ENCODE measurements at places on chromosomes 12 and 14.

DNA sequence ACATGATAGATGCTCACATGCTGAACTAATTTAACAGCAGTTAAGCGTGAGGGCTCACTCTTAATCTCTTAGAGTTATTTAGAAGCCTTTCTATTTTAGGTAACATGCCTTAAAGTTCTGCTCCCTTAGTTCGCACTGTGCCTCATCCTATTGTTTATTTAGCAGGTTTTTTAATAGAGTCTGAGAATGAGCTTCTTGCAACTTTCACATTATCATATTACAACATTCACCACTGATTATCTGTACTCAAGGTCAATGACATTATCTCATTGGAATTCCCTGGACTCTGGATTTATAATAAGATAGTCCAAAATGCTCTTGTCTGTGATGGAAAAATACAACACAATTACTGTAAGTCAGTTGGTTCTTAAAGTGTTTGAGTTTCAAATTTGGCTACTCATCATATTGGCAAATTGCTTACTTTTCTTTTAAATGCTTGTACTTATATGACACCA is 183.6 kb upstream of the SLC38A2 start:
- DNase-seq = no peak

- DNase-seq = no peak
Observed at GRCh38 chr12:71392521-71393145, 47.0 kb upstream of the LGR5 start.

DNA sequence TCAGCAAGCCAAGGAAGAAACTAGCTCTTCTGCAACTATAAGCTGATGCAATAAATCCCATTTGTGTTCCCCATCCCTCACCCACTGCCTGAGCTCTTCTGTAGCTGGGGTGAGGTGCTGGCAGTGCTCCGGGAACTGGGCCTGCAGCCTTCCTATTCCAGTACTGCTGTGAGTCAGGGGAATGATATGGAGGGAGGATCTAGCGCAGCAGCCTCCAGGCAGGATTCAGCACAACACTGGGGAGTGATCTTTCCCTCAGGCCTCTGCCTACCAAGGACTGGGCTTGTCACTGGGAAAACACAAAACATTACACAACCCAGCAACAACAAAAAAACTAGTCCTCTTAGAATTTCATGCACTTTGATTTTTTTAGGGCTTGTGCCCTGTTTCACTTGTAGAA is 58.7 kb downstream of the ST8SIA1 start:
- no peak for DNase-seq

DNA sequence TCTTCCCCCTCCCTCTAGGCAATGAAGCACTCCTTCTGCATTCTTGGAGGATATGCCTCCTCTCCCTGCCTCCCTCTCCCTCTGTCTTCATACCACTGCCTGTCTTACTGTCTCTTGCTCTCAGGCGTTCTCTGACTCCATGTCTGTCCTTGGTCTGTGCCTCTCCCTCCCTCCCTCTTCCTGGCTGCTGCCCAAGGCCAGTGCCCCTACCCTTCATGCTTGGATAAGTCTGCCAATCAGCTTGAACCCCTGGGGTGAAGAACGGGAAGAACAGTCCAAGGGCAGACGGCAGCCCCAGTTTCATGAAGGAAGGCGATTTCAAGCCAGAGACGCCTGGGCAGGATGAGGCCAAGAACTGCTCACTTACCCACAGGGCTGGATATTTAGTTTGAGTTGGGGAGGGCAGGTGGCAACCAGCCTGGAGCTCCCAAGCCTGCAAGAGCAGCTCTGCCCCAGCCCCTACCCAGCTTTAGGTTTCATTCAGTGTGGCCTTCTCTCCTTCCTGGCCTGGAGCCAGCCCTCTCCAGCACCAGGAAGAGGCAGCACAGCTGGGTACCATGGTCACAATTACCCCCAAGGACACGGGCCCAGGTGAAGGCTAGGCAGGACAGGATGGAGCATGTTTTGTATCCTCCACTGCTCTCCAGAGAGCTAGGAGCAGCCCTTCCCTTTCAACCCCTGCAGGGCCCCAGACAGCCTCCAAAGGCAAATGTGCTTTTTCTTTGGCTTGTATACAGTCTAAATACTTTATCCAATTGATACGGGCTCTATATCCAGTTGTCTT is 35.8 kb upstream of the LTBP2 start:
- DNase-seq = no peak

- no peak for DNase-seq
Observed at GRCh38 chr14:69913686-69914085, 34.5 kb downstream of the SMOC1 start.

GRCh38 chr12:6084261-6084968 is 40.1 kb downstream of the VWF start:
- DNase-seq = no peak

DNA sequence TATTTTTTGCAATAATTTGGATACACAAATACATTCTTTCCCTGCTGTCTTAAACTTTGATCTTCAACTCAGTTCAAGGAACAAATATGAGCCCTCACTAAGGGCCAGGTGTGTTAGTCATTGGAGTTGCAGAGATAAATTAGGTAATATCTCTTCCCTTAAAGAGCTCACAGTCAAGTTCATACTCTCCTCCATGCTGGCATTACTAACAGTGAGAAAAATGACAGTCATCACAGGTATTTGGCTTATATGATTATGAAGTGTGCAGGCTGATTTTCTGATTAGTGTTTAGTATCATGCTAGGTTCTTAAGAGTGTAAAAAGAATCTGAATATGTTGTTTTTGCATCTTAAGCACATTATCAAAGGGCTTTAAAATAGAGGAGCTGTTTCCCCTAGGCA is 594.7 kb downstream of the CCER1 start:
- DNase-seq = no peak

GRCh38 chr14:38174711-38175110 is 33.0 kb upstream of the SSTR1 start:
- no peak for DNase-seq

DNA sequence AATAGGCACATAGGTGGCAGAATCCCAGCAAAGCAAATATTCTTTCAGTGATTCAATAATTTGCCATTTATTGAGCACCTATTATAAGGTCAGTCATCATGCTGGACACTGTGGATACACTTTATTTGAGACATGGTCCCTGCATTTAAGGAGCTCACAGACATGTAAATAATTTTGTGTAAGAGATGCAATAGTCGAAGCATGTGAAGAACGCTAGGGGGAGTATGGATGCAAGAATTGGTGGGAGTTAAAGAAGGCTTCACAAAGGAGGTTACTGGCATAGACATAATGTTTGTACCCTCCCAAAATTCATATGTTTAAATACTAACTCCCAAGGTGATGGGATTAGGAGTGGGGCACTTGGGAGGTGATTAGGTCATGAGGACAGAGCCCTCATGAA is 260.6 kb upstream of the GARIN6 start:
- no peak for DNase-seq

DNA sequence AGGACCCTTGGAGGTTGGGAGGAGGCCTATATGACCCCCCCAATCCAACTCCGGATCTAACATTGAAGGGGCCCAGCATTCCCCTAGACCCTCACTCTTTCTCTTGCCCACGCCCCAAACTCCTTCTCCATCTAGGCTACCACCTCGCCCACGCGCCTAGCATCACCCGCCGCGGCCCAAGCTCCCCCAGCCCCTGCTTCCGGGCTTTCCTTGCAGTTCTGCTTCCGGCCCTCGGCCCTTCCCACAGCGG is 445 bp downstream of the CERS5 start:
- DNase-seq = peak; percentile 24

GRCh38 chr14:100128688-100129087 is 30.8 kb downstream of the DEGS2 start:
- no peak for DNase-seq

DNA sequence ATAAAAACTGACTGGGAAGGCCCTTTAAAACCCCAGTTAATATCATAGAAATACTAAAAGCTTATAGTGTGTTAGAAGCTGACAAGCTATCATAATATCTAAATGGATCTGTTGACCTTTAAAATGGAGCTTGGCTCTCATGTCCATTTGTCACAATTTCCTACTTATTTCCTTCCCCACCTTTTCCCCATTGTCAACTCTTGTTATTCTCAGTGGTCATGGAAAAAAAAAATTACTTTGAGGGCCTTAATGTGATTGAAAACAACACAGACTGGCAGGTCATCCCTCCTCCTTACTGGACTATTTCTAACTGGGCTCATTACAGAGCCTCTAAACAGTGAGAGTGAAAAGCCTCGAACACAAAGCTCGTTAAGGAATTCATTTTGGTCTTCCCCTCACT is 13.7 kb upstream of the WNK1 start:
- no peak for DNase-seq

- no peak for DNase-seq
Observed at GRCh38 chr14:55867719-55868118, 250.5 kb upstream of the PELI2 start.

- DNase-seq = no peak
Observed at GRCh38 chr12:13149411-13149810, 45.9 kb upstream of the GSG1 start.

- DNase-seq = no peak
Observed at GRCh38 chr14:64516969-64517368, 12.4 kb downstream of the ZBTB1 start.

DNA sequence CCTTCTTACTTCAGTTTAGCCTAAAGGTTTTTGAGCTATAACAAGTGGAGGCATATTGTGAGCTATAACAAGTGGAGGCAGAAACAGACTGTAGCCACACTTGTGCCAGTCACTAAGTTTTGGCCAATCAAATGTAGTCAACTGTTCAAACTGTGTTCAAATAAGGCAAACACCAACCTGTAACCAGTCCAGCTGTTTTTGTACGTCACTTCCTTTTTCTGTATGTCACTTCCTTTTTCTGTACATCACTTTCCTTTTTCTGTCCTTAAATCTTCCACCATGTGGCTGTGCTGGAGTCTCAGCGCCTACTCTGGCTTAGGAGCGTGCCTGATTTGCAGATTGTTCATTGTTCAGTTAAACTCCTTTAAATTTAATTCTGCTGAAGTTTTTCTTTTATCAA is 79.7 kb downstream of the FUT8 start:
- DNase-seq = no peak

GRCh38 chr14:94382716-94383596 is 5.4 kb downstream of the SERPINA1 start:
- no peak for DNase-seq

- DNase-seq = no peak
Observed at GRCh38 chr12:47509398-47509851, 196.4 kb downstream of the RPAP3 start.

DNA sequence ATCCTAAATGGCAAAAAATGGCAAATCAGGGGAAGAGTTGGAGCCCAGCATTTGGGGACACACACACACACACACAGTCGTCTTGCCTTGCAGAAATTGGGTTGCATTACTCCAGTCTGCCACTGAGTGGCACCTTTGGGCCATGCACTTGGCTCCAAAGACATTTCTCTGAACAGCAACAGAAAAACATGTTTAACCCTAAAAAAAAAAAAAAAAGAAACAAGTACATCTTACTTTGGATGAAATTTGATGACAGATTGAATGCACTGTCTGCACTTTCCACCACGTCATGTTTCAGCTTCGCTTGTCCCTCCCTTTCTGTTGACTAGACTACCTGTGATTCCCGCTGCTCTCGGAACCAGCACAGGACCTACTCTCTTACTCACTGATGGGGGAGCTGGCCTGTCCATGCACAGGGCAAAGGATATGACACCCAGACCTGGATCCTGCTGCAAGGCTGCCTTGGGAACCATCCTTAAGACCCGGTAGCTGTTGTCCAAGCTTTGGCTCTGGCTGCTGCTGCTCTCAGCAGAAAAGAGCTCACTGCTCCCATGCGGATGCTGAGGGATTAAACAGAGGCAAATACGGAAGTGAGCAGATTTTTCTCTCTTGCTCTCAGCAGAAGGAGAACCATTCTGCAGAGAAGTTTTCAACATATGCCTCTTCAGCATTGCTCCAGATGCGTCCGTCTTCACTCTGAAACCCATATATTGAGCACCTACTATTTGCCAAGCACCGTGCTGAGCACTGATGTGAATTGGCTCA is 376.8 kb downstream of the DPF3 start:
- DNase-seq = peak; percentile 25

DNA sequence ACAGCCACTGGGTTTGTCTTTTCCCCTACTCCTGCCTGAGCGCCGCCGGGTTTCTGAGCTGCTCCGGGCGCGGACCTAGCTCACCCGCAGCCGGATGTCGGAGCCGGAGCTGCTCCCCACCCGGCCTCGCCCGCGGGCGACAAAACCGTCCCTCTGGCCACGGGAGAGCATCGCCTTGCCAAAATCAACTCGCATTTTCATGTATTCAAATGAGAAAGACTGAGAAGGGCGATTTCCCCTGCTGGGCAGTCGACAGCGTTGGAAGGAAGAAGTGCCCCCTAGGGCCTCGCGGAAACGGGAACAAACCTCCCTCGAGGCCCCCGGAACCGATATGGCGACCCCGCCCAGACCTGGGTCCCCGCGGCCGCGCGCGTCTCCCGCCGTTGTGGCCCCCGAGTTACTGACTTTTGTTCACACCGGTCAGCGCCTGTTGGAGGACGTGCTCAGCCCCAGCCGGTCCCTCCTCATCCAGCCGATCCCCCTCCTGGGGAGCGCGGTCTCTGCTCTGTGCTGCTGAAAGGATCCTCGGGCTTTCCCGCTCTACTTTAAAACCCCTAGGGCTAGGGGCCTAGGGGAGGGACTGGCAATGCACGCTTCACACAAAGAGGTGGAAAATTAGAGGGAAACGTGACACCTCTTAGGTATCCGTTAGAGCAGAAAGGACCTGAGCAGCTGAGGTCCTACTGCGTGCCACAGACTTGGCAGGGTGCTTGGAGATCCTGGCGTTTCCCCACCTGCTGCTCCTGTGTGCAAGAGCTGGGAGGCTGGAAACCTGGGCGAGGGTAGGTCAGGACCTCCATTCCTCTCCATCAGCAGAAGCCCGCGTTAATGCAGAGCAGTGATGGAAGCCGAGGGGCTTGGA is 4.3 kb downstream of the TTC6 start:
- no peak for DNase-seq

- no peak for DNase-seq
Observed at GRCh38 chr14:92564344-92565039, 50.9 kb downstream of the RIN3 start.

GRCh38 chr12:76980196-76980595 is 85.2 kb downstream of the E2F7 start:
- DNase-seq = no peak

GRCh38 chr12:56781726-56782125 is 18.6 kb downstream of the HSD17B6 start:
- DNase-seq = no peak

GRCh38 chr12:42372154-42372791 is 46.3 kb downstream of the PPHLN1 start:
- DNase-seq = no peak

- DNase-seq = no peak
Observed at GRCh38 chr12:117900561-117900960, 68.2 kb downstream of the KSR2 start.

DNA sequence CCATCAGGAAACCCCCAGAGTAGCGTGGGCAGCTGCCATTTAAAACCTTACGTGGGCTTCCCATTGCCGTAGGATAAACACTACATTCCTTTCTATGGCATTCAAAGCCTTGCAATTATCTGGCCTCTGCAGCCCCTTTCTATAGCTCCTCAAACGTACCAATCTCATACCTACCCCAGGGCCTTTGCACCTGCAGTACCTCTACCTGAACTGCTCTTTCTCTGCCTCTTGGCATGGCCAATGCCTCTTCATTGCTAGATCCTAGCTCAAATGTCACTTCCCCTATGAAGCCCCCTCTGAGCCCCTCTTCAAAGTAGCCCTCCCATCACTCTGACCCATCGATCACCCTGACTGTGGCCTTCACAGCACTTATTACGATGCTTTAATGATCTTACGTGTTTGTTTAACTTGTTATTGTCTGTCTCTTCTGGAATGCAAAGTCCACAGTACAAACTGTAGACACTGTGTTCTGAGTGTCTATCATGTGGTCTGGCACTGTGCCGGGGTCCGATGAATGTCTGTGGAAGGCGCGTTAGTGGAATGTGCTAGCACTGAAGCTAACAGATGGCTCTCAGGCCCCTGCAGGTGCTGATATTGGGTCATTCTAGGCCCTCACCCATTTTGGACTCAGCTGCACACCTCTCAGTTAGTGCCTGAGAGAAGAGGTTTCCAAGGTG is 157.3 kb upstream of the NOS1 start:
- DNase-seq = no peak
